ENCODE measurements at places on chromosomes 5 and 9.

DNA sequence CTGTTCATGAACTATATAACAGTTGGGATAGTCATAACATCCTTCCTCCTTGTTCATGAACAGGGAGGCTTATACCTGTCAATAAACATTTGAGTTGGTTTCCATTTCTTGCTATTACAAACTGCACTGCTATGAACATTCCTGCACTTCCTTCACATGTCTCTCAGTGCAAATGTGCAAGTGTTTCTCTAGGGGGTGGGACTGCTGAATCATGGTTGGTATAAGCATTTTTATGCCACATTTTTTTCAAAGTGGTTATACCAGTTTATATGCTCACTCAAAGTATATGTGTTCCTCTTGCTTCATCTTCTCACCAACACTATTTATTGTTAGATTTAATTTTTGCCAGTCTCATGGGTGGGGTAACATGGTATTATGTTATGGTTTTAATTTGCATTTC, 25.8 kb upstream of the TPD52L3 start:
- no peak for DNase-seq

- no peak for DNase-seq
Measured at GRCh38 chr5:93600409-93601070, 17.5 kb downstream of the NR2F1 start.

DNA sequence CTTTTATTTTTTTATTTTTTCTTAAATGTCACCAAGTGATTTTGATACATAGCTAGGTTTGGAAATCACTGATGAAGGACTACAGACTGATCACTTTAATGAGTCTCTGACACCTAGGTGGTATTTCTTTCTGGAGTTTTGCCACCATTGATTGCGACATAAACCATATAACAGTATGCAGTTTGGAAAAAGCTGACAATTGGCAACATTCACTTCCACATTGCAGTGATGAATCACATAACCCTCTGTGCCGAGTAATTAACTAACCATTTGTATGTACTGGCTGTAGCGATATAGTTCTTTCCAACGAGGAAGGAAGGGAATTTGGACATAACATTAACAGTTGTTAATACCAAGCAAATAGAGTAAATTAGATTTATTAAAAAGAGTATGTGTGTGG, 222.9 kb upstream of the EFNA5 start:
- no peak for DNase-seq

DNA sequence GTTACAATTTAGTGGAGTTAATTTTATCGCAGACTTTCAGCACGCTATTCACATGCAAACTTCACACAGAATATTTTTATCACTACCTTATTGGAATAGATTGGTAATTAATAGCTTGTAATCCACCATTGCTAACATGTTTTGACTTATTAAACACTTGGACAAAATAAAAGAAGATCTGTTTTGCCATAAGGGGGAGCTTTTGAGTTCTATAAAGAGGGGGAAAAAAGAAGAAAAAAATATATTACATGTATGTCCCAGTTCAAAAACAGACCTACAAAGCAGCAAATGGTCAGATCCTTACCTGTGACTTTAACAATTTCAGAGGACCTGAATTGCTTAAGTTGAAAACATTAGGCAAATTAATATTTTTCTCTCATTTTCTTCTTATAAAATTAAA, 1.2 kb upstream of the PAPPA start:
- DNase-seq, result no peak

DNA sequence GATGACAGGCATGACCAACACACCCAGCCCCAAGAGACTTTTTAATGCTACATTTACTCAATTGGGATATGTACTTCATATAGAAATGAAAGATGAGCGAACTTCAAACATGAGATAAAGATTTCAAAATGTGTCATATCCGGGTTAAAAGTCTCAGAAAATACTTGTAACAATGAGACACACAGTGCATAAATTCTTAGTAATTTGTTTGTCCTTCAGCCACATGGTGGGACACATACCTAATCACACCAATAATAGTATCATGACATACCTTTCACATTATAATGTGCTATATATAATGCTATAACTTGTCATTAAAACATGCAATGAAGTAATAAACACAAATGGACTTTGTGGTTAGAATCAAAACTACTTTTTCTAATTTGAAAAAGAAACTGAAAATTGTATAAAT, 204.7 kb upstream of the RFX3 start:
- DNase-seq, result no peak

- no peak for DNase-seq
Measured at GRCh38 chr5:159881967-159882366, 34.3 kb upstream of the ADRA1B start.

DNA sequence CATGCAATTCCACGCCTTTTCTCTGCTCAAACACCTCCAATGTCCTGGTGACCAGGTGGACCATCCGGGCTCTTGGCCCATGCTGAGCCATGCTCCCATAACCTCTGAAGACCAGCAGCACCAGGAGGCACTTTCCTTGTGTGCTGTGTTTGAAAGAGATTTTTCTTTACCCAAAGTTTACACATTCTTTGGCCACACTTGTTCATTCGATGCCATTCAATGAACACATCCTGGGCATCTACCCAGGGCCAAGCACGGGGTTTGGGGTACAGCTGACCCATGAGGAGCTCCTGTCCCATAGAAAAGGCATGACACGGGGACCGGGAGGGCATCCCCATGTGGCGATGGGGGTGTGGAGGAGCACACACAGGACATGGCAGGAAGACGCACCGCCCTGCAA, 77.1 kb upstream of the IRX1 start:
- no peak for DNase-seq

DNA sequence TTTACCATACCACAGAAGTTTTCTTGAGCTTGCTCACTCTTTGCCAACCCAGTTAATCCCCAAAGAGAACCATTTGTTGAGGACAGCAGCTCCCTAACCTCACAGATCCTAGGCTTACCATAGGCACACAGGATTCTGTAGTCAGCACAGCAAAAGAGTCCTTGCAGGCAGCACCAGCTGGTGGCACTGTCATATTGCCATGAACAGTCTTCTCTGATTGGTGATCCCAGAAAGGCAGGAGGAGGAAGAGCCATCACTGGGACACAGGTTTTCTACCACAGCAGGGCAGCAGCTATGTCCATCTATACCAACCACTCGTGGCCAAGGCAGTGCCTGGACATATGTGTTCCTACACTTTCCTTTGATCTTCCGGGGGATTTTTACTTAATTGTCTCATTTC, 297.1 kb upstream of the CD180 start:
- DNase-seq, result no peak

DNA sequence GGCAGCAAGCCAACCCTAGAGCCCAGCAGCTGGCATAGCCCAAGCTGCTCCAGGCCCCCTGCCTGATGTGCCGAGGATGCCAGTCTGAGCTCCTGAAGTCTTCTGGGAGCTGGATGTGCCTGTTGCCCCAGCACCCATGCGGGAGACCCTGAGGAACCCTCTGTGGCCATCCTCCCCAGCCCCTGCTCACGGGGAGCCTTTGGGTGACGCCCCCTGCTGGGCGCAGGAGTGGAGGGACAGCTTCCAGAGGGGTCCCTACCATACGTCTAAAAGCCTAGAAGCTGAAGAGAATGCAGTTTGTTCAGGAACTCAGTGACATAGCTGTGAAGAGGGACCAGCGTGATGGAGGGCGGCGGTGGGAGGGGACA, 33.1 kb upstream of the MVB12B start:
- no peak for DNase-seq

GRCh38 chr9:107054146-107054545, 191.2 kb downstream of the ZNF462 start:
- no peak for DNase-seq

DNA sequence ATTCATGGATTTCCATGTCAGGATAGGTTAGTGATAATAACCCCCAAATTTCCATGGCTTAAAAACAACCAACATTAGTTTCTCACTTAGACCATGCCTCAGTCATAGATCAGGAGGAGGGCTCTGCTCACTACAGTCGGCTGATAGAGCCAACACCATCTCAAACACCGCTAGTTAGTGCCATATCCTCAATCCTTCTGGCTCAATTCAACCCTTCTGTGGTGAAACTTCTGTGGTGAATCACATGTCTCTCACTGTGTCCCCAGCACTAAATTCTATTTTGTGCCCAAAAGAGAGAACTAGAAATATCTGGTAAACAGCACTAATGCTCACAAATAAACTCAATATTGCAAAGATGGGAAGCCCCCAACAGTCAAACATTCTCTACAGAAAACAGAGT, 21.1 kb downstream of the ECPAS start:
- no peak for DNase-seq

GRCh38 chr5:147704544-147704943, 78.0 kb downstream of the JAKMIP2 start:
- no peak for DNase-seq

GRCh38 chr5:19777363-19777762, 210.6 kb downstream of the CDH18 start:
- no peak for DNase-seq

DNA sequence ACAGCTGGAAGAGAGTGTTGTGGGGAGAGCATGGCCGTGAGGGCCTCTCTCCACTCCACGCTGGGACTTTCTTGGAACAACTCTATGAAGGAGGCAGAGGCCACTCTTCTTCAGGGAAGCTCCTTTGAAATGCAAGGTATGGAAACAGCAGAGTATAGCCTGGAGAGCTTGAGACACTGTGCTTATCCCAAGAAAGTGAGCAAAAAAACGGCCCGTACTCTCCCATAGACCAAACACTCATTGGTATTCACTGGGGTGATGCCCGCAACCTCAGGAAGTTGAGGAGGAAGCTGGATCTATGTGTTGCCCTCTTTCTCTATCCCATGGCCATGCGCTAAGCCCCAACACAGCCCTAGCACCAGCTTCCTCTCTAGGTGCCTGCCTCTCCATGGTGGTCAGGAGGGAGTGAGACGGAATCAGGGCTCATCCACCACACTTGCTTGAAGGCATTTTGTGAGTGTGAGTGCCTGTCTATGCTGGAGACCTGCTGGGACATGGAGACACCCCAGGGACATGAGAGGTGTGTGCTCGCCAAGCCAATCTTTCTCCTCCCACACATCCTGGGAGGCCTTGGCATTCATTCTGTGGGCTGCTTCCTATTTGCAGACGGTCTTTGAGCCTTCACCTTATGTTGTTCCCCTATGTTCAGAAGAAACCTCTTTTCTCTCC, 616.6 kb downstream of the IRX1 start:
- DNase-seq, result no peak

DNA sequence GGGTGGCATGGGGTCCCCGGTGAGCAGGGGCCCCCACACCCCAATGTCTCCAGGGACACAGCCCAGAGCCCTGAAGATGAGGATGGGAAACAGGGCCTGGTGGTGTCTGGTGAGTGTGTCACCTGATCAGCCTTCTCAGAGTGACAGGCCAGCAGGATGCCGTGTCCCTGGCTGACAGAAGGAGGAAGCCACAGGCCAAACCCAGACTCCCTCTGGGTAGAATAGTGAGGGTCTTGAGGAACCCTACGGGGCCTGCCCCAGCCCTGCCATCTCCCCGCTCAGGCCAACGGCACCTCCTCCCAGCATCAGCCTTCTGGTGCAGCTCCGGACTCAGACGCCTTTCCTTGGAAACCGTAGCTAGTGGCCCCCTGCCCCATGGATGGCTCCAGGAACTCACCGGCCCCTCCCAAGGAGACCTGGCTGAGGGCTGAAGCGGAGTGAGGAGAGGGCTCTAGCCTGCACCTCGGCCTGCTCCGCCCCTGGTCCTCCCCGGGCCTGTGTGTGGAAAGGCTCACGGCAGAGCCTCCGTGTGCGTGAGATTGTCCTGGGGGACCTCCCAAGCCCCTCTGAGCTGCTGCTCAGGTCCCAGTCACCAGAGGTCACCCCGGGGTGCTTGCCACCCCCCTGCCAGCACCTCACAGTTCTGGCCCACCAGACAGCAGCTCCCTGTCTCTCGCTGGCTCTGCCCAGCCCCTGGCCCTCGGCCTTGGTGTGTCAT, 6.0 kb downstream of the RALGDS start:
- no peak for DNase-seq

DNA sequence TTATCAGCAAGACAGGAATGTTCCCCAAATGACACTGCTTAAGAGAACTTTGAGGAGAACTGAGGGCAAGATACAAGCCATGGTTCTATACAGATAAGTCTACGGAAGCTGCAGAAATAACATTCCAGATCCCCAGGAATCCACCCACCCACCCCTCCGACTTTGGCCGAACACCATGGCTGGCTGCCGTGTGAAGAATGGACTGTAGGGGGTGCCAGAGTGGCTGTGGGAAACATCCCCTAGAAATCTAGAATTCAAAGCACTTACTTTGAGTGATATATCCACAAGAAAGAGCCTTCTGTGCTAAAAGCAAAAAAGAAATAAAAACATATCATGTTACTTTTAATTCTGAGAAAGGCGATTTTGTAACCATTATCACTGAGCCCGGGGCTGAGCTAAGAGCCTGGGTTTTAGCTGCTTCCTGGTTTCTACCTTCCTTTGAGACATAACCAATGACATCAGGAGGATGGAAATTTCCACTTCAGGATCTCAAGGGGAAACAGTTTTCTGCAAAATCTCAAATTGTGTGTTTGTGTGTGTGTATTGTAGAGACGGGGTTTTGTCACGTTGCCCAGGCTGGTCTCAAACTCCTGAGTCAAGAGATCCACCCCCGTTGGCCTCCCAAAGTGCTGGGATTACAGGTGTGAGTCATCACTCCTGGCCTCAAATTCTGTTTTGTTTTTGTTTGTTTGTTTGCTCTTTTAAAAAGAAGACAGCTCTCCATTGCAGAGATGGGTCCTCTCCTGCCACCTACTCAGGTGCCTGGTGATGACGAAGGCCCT, 36.4 kb downstream of the GGTA1 start:
- DNase-seq, result peak; percentile 39
